ENCODE measurements at places on chromosomes 3 and 15.

GRCh38 chr15:36414670-36415069 lies 164.8 kb upstream of the CDIN1 start:
- DNase-seq, result no peak

GRCh38 chr15:91956026-91956723 lies 102.7 kb downstream of the SLCO3A1 start:
- no peak for DNase-seq

DNA sequence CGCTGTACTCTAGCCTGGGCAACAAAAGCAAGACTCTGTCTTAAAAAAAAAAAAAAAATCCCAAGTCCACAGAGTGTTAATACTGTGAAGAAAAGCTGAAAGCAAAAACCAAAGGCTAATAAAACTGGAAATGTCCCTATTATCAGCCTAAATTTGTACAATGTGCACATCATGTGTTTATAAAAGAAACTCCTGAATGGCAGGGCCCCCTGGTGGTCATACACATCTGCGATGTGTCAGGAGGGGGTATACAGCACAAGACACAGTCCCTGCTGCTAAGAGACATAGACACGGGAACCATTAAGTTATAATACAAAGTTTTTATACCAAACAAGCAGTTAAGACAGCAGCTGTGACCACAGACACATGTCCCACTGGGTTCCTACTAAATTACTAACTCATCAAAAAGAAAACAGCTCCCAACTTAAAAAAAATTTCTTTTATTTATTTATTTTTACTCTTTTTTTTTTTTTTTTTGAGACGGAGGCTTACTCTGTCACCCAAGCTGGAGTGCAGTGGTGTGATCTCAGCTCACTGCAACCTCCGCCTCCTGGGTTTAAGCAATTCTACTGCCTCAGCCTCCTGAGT lies 31.0 kb downstream of the IDH2 start:
- peak; percentile 95 for DNase-seq

- DNase-seq, result no peak
These were observed 16.9 kb upstream of the SCAMP5 start for GRCh38 chr15:74978503-74978902.

DNA sequence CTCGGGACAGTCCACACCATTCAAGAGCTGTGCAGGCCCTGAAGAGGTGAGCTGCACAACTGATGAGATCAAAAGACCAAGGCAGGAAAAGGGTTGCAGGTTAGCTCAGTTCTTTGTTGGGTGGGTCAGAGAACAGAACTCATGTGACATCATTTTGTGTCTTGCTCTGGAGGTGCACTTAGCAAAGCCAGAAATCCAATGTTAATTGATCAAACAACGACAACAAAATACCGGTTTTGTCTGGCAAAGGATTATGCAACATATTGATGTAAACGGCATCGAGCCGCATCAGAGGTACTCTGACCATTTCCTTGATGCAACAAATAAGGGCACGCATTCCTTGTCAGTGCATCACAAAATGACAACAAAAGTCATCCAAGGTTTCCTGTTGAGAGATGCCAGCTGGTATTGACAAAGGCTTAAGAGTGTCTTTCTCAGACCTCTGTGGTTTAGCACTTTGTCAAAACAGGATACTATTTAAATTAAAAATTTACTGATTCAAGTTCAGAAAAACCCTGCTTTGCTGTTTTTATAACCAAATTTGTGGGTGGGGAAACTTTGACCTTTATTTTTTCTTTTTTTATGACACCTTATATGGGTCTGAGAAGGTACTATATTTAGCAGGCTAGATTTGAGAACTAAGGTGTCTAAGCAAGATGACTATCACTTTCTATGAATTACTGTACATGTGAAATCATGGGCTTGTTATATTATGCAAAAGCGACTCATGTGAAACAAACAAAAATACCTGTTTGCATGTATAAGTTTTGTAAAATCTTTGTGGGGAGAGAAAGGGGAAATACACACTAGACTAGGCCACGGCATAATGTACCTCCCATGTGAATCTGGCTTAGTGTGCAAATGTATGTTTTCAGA lies 496.1 kb downstream of the FOXP1 start:
- no peak for DNase-seq

GRCh38 chr15:81157195-81157938 lies 23.3 kb downstream of the CFAP161 start:
- DNase-seq, result no peak

DNA sequence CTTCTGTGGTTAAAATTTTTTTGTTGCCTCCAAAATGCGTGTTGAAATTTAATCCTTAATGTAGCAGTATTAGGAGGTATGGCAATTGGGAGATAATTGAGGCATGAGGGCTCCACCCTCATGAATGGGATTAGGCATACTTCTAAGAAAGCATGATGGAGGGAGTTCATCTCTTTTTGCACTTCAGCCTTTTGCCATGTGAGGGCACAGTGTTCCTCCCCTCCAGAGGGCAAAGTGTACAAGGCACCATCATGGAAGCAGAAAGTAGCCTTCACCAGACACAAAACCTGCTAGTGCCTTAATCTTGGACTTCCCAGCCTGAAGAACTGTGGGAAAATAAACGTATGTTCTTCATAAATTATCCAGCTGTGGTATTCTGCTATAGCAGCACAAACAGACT lies 429.5 kb downstream of the ZIC1 start:
- DNase-seq, result no peak

DNA sequence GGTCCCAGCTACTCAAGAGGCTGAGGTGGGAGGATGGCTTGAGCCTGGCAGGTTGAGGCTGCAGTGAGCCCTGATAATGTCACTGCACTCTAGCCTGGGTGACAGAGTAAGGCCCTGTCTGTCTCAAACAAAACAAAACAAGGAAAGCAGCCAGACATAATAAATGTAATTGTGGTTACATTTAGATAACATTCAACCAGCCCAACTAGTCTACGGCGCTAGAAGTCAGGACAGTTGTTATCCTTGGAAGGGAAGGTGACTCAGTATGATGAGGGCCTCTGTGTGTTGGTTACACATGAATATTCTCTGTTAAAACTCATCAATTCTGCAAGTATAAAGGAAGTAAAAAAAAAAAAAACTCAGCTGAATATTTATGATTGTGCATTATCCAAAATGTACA lies 27.0 kb upstream of the CSPG5 start:
- no peak for DNase-seq

DNA sequence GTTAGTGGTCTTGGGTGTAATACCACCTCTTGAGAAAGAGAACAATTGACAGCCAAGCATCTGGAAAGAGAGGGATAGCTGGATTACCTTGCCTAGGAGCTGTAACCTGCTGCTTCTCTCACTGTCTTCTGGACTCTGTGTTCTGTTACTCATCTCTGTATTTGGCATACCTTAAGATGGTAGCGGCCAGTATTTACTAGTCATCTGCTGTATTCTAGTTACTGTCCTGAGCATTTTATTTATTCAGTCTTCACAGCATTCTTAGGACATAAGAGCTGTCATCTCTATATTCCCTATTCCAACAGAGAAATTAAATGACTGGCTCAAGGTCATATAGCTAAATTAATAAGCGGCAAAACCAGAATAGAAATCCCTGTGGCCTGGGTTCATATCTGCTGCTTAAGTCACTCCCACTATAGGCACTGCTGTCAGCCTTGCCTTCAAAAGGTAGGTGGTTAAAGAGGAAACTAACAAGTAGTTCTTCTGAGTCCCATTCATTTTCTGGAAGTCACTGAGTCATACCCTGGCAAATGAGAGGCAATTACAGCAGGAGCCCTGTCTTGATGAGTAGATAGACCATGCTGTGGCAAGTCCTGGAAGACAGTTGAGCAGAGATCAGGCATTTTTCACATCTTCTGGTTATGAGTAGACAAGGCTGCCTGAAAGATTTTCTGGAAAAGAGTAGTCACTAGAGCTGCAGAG lies 68.2 kb downstream of the RAB7A start:
- DNase-seq, result no peak

DNA sequence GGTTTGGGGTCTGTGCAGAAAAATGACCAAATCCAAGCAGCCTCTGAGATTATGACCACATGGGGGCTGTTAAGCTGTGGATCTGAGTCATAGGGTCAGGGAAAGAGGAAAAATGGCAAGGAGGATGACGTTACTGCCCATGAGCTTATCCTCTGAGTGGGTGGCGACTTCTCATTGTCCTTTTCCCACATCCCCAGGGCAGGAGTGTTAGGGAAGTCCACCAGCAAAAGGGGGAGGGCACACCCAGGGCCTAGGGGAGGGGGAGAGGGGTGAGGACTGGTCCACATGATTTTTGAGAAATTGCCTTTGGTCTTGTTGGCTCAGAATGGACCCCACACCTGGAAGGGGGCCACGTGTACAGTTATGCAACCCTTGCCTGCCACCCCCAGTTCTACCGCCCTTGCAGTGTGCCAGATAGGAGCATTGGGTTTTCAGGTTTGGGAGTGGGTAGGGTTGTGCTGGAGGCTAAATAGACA lies 2.6 kb downstream of the CD276 start:
- no peak for DNase-seq

GRCh38 chr3:46905213-46905560 lies 27.7 kb downstream of the PTH1R start:
- no peak for DNase-seq

GRCh38 chr3:152606146-152606545 lies 228.8 kb upstream of the P2RY1 start:
- no peak for DNase-seq

- DNase-seq, result no peak
These were observed 2.3 kb downstream of the XYLB start for GRCh38 chr3:38348903-38349302.

DNA sequence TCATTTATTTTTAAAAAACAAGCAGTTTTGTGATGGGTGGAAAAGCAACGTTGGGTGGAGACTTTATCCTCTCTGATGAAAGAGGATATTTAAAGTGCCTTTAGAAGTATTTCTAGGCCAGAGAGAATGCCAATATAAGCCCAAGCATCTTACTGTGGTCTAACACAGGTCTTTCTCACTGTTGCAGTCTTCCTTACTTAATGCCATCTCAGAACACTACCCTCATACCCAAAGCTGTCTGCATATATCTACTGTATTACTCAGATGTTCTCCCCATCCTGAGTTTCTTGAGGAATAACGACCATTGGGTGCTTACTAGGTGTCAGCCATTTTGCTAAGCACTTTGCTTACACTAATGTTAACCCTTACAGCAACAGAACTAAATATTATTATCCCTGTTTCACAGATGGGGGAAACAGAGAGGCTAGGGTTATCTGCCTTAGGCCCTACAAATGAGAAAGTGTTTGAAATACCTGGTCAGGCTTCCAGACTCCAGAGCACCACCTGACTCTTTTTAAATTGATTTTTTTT lies 29.8 kb upstream of the EBLN2 start:
- DNase-seq, result no peak

DNA sequence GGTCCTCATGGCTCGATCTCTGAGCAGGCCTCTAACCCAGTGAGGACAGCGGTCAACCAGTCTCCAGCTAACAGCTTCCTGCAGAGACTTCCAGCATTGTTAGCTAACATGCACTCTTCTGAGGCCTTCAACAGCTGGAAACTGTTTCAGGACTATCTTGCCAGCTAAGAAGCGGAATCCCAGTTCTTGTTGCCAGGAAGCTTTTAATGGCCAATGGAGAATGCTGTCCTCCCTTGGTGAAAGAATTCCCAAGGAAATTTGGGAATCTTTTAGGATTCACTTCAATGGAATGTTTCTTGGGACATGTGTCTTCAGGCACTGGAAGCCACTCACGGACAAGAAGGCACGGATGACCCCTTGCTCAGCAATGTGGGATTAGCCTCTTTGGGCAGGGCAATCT lies 91.7 kb downstream of the CEMIP start:
- no peak for DNase-seq

- no peak for DNase-seq
These were observed 496.4 kb upstream of the MDFIC2 start for GRCh38 chr3:70808881-70809280.

GRCh38 chr3:72120039-72120438 lies 335.1 kb upstream of the PROK2 start:
- no peak for DNase-seq

- DNase-seq, result no peak
These were observed 29.5 kb downstream of the CORO2B start for GRCh38 chr15:68608206-68608843.

DNA sequence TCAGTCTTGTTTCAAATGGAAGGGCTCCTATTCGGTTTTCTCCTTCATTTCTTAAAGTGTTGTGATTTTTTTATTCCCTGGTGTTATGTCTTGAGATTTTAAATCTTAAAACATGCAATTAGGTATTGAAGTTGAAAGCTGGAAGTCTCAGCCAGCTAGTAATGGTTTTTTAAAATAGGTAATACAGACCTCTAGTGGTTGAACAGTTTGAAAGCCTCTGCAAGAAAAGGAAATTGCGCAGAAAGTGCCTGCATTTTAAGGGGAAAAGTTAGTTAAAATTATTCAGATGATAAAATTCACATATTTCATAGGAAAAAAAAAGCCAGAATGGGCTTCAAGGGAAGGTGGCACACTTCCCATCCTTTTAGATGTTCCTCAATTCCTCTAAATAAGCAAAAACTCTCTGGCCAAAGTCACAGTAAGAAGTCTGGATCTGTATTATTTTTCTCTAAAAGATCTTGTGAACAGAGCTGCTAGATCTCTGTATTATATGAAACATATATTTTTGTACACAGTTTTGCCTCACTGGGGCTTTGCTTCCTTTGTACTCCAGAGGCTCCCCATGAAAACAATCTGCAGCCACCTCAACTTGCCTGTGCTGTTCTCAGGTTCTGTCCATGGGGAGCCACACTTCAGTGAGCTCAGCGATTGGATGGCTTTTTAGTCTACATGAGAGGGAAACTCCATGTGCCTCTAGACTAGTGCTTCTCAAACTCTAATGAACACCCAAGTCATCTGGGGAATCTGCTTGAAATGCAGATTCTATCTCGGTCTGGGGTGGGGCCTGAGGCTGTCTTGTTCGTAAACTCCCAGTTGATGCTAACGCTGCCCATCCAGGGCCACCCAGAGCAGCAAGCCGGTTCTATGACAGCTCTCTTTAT lies 21.5 kb downstream of the AGTR1 start:
- no peak for DNase-seq

- no peak for DNase-seq
These were observed 84.3 kb downstream of the RPLP1 start for GRCh38 chr15:69536726-69537512.

GRCh38 chr3:129375099-129375498 lies 53.3 kb downstream of the EFCAB12 start:
- no peak for DNase-seq

DNA sequence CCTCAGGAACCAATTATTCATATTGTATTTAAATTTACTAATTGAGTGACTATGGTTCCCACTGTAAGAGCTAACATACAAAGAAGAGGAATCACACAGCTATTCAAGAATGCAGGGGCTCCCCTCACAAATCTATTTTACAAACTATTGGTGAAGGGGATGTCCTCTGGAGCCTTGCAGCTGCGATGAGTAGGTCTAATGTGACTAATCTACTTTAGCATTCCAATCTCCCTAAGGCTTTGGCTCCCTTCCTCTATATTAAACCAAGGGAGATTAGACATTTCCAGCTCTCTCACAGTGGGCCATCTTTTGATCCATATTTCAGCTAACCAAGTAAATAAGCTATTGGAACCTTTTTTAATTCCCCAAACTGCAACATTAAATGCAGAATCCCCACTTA lies 514.2 kb upstream of the BCHE start:
- DNase-seq, result no peak

DNA sequence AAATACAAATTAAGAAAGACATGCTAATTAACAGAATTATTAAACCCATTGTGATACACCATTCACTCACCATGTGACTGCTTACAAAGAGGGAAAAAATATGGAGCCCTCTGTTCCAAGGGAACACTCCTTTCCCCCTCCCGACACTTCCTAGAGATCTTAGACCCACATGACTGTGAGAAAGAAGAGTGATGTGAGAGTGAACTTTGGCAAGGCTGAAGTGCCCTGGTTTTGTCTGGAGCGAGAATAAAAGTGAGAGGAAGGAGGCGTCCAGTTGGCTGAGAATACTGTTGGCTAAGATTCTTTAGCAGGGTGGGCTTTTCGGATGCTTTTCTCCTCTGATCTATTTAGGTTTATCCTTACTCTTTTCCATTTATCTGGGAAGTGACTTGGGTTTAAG lies 14.1 kb downstream of the CHL1 start:
- no peak for DNase-seq
